ENCODE measurements at places on chromosomes 11 and 22.

- DNase-seq = no peak
Measured at GRCh38 chr11:75490221-75491181, 35.2 kb downstream of the GDPD5 start.

DNA sequence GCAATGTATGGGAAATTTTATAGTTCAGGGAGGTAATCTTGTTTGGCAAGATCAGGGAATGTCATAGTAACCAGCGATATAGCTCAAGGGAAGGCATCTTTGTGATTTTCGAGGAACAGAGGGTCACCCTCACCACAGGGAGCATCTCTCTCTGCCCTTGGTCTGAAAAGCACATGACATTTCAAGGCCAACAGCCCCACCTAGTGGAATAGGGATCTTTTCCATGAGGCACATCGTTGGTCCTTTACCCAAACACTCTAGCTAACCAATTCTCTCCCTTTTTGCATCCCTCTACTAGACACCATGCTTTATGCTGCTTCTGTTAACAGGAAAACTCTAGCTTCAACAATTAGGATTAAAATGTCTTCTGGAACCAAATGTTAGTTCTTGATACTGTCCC, 179.0 kb downstream of the GRM5 start:
- DNase-seq = peak; percentile 14

DNA sequence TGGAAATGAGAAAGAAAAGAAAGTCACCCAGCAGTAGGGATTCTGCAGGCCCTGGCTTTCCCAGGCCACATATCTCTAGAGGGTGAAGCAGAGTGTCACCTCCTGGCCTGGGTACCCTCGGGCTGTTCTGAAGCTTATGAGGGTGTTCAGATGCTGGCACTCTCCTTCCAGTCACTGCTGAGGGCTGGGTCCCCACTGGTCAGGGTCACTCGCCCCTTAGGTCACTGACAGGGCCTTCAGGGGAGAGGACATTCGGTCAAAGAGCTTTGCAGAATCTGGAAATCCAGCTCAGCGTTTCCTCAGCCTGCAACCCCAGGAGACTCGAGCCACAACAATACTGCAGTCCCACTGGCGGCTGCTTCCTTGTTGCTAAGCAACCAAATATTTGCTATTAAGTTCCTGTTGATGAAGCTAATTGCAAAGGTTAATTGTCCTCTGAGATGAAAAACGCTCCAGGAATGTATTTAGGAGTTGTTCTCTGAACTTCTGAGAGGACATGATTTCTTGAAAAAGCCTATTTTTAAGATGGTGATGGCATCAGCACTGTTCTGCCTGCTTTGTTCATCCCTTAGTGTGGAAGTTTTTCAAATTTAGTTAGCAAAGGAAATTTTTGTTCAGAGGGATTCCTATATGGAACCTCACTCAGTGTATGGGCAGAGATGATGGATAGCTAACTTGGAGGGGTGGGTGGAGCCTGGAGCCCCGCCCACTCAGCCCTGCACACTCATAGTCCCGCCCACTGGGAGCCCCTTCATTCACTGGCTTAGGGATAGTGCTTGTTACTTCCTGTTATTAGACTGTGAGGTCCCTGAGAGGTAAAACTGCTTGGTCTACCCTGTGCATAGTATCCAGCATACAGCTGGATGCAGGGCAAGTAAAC, 109.2 kb downstream of the CSNK2A3 start:
- DNase-seq = peak; percentile 34

- DNase-seq = no peak
Measured at GRCh38 chr11:8389029-8389996, 125.6 kb upstream of the LMO1 start.

- DNase-seq = no peak
Measured at GRCh38 chr11:95387325-95387724, 156.3 kb upstream of the SESN3 start.

GRCh38 chr11:46712874-46713576, 6.0 kb upstream of the F2 start:
- no peak for DNase-seq
